Hindlimb muscle (tissue), 1 donor: ENCODE measurements at places on chromosomes 7 and 10. TPM values are rescaled to one million over a fixed set of nuclear protein-coding genes. Genes with fewer than 3 reads are reported as not detected.

CPN1 gene
- not detected for polyA plus RNA-seq

C10orf62 gene
- not detected for polyA plus RNA-seq

DNA sequence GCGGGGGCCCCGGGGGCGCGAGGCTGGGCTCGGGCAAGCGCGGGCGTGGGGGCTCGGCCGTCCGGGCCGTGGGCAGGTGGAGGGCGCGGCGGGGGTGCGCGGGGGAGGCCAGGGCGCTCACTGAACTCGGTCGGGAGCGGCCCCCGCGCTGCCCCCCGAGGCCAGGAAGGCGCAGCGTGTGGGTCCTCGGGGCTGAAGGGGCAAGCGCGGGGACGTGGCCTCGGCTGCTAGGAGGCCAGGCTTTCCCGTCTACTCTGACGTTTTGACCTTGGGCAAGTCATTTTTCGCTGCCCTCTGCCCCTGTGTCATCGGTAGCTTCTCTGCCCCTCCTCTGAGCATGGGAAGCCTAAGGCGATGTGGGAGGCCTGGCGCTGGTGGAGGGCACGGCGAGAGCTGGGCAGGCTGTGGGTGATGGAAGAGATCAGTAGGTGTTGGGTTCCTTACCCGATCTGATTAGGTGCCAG is 441 bp downstream of the FBH1 start:
- no peak for DNase-seq

DNA sequence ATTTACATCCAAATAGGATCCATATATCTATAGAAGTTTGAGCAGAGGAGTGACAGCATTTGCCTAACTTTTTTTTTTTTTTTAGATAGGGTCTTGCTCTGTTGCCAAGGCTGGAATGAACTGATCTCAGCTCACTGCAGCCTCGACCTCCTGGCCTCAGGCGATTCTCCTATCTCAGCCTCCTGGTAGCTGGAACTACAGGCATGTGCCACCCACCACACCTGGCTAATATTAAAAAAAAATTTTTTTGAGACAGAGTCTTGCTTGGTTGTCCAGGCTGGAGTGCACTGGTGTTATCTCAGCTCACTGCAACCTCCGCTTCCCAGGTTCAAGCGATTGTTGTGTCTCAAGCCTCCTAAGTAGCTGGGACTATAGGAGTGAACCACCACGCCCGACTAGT is 15.1 kb downstream of the PPIA start:
- no peak for DNase-seq

DNA sequence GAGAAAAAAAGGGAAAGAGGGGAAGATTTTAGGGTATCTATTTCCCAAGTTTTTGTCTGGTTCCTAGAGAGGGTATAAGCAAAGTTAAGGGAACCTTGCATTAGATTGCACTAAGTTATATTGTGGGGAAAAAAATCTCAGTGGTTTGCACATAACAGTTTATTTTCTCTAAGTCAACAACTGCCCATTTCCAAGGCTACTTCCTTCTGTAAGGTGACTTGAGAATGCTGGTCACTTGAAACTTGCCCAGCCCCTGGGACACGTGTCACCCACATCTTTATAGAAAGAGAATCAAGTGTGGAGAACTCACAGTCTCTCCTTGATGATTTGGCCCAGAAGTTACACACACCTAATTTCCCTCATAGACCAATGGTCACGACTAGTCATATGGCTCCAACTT is 488.6 kb upstream of the PODXL start:
- DNase-seq: no peak

- DNase-seq: peak; percentile 83
These were observed at the start of gene HSPA12A for GRCh38 chr10:116742367-116743265. TSS of gene HSPA12A (minus strand) at chr10:116742566. CDS start at chr10:116742469, 97 bp downstream.

DNA sequence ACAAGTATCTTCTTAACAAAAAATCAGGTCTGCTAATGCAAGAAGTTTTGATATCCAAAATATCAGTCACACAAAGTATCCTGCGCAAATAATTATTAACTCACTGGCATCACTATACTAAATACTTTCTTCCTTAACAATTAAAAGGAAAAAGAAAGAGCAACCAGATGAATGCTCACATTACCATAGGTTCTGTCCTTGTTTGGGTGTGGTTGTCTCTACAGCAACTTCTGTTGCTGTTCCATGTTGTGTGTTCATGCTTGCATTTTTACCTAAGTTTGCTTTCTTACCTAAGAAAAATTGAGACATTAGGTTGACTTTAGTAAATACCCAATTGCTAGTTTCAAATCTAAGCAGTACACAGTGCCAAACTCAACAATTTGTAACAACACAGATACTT is 32.5 kb downstream of the FZD9 start:
- DNase-seq: no peak

GRCh38 chr10:123721441-123722049 is 55.4 kb downstream of the GPR26 start:
- DNase-seq: no peak

PAX4 gene
- polyA plus RNA-seq: not detected

DNA sequence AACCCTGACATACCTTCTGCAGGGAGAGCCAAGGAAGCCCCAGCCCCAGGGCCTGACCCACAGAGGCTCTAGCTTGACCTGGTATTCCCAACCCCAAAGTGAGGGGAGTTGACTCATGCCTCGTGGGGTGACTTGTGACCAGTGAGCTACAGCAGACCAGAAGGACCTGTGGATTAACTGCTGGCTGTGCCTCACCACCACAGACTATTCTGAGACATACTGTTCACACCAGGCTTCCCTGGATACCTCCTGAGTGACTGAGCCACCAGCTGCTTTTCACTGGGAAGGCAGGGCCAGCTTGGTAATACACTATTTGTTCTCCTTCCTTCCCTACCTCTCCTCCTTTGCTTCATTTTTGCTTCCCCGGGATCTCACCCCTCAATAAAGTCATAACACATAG is 7.3 kb downstream of the PLXNA4 start:
- DNase-seq: no peak

DNA sequence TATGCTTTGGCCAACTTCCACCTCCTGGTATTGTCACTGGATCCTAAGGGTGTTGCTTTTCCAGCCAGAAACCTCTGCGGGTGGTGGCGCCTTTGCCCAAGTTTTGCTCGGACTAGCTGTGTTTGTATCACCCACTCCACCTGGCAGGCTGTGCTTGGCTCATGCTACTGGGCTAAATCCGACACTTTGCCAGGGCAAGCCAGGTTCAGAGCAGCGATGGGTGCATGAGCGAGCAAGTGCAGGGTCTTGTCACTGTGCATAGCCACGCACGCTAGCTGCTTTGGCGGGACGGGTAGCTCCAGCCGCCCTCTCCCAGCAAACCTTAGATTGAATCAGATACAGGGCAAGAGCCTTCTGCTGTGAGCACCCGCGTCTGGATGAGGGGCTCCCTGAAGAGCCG is 737.5 kb downstream of the PCDH15 start:
- DNase-seq: no peak

SPDYE8 gene
- 0.41 TPM for polyA plus RNA-seq

SFTPA1 gene
- polyA plus RNA-seq: not detected

DNA sequence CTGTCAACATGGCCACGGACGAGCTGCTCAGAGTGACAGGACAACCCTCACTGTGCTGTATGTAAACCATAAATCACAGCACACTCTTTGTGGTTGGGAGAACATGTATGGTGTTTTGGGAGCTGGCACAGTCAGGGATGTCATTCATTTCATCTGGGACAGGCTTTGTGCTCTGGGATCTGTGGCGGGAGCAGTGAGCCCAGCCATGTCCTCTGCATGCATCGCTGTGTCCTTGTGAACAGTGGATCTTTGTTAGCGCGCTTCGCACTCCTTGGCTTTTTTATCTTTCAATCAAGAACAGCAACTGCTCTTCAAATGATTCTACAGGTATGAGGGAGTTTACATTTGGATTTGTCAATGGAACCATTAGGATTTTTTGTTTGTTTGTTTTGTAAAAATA is 7.1 kb downstream of the CCM2 start:
- DNase-seq: no peak

PILRA gene
- polyA plus RNA-seq: 5.2 TPM

SYCE1 gene
- polyA plus RNA-seq: 0.43 TPM

DNA sequence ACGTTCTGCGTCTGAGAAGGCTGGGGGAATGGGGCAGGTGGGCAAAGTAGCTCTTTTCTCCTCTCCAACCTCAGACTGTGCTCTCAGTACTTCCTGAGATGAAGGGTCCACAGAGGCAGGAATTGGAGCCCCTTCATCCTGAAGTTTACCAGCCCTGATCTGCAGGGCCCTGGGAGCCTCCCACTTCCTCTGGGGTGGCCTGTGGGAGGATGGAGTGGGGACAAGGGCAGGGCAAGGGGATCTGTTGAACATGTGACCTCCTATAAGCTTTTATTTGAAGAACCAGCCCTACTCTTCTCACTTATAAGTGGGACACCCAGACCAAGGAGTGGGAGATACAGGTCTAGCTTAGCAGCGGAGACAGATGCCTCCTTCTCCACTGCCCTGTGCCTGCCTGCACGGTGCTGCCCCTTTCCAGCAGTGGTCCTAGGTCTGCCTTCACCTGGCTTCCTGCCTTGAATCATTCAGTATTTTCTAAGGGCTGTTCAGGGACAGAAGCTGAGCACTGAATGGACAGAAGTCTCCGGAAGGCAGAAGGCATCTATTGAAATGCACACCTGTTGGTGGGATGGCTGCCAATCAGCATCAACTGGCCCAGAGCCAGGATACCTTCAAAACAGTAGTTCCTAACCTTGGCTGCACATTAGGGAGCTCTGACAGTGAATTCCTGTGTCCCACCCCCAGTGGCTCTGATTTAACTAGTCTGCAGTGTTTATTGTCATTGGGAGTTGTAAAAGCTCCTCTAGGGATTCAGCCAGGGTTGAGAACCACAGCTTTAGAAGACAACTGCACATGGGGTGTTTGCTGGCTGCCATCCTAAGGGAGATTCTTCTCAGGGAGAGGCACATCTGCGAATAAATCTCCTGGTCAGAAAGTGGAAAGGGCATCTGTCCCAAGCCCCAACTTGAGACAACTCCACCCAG is 2.7 kb upstream of the ARHGAP22 start:
- no peak for DNase-seq

- DNase-seq: no peak
These were observed 123.4 kb upstream of the PDLIM1 start for GRCh38 chr10:95414016-95414830.

SEMA3C gene
- 124 TPM for polyA plus RNA-seq

DNA sequence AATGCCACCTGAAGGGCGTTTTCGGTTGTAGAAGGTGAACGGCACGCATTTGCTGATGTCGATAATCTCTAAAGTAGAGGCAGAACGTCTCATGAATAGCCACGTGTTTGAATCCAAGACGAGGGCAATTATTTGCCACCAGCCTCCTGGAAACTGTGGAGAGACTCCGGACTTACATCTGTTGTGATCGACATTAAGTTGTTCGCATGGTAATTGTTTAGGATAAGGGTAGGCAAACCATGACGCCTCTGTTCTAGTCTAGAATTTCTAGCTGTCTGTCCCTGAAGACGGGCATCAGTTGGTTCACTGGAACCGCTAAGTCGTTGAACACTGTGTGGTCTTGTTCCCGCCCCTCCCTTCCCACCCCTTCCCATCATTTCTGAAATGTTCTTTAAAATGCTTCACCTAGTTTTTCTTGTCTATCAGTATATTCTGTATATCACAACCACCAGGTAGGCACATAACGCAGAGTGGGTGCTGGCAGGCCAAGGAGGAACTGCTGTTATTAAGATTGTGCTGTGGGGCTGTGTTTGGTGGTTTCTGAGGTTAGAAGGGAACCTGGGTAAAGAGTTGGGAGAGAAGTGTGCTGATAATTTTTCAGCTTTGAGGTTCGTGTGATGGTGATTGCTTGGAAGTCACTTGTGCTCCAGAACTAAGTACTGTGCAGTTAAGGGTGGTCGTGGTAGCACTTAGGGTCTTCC is 1.2 kb downstream of the UBE3C start:
- DNase-seq: no peak

POLR2J gene
- 33.3 TPM for polyA plus RNA-seq

DNA sequence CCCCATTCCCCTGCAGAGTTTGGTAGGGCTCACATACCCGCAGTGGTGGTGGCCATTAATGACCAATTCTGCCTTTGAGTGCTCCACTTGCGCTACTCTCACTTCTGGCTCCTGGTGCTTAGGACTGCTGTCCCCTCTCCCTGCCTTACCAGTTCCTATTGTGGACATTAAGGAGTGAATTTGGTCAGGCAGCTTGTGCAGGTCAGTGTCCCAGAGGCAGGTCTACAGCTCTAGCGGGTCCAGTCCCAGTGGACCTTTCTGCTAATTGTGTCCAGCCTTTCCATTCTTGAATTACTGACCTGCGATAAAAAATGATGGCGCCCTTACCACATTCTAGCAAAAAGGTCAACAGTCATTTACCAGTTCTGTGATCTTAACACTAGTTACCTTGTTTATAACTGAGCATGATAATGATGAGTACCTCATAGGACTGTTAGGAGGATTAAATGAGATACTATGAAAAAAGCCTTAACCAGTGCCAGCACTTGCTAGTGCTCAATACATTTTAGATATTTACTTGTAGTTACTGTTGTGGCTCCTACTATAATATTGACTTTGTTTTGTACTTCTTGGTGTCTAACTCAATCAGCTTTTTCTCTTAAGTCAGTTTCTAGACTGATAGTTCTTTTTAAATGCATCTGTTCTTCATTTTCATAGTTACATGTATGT is 14.1 kb downstream of the ST7 start:
- no peak for DNase-seq

CC2D2B gene
- 0.54 TPM for polyA plus RNA-seq

GRCh38 chr7:102117743-102118142 is 168.9 kb upstream of the SH2B2 start:
- DNase-seq: no peak

- DNase-seq: no peak
These were observed 87.9 kb downstream of the HIF1AN start for GRCh38 chr10:100623521-100624230.

GRCh38 chr7:157683747-157684156 is 346.9 kb downstream of the DNAJB6 start:
- no peak for DNase-seq

PALD1 gene
- polyA plus RNA-seq: 22.7 TPM

HABP2 gene
- polyA plus RNA-seq: 0.10 TPM

DNA sequence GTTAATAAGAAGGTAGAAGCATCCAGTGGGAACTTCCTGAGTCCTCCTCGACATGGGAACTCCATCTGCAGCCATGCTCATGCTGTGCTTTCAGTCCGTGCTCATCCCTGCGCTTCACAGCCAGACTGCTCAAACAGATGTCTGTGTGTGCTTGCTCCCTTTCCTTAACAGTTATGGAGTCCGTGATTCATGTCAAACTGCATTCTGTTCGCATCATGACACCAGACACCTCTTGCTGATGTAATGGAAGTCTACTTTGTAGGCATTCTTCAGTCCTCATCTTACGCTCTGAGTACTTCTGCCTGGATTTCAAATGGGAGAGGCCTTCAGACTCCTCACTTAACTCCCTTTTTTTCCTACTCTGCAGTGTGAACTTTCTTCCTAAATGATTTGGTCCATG is 304.9 kb downstream of the SUGCT start:
- DNase-seq: no peak

SAP25 gene
- 3.5 TPM for polyA plus RNA-seq

DNA sequence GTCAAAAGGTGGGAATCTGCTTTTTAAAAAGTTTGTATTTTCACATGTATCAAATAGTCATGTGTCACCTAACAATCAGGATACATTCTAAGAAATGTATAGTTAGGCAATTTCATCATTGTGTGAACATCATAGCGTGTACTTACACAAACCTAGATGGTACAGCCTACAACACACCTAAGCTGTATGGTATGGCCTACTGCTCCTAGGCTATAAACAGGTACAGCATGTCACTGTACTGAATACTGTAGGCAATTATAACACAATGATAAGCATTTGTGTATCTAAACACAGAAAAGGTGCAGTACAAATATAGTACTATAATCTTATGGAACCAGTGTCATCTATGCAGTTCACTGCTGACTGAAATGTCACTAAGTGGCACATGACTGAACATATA is 17.8 kb downstream of the COA1 start:
- DNase-seq: no peak

- no peak for DNase-seq
These were observed 219.0 kb upstream of the CSTF2T start for GRCh38 chr10:51918440-51918839.
